HCT116 (cell line): ENCODE measurements at places on chromosomes 3 and 15.
A peak's percentile ranks its signal among the peaks of the same experiment; 100 is the strongest.

GRCh38 chr3:159922193-159922840 is 66.3 kb upstream of the IL12A start:
- DNase-seq, result no peak
- no peaks in the 10 kb centered on the region for H3K36me3 ChIP-seq
- H3K4me1 ChIP-seq, result peaks cover 14% of the 10 kb centered on the region
- no peaks in the 10 kb centered on the region for H3K27me3 ChIP-seq
- no peak overlapping the region for H3K27ac ChIP-seq

DNA sequence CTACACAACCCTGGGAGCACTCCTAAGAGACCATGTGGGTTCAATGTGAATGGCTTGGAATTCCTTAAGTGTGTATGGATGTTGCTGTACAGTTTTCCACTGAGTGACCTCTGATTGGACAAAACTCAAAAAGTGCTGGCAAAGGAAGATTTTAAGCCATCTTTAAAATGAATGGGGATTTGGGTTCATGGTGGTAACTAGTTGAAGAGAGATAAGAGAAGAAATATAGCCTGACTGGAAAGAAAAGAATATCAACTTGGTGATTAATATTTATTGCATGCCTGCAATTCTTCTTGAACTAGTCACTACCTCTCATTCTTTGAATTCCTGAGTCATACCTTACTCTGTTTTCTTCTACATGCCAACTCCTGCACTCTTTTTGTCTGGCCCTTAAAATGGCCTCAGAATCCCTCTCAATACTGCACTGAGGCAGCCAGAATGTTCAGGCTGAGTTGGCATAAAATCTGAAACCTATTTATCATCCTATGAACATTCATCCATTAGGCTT is 124.7 kb downstream of the RPL22L1 start:
- H3K36me3 ChIP-seq, result no peaks in the 10 kb centered on the region
- H3K27ac ChIP-seq, result no peak overlapping the region; the same call in 1 of the 2 replicates
- DNase-seq, result no peak
- H3K4me3 ChIP-seq, result no peak overlapping the region
- peaks cover 13% of the 10 kb centered on the region for H3K4me1 ChIP-seq

DNA sequence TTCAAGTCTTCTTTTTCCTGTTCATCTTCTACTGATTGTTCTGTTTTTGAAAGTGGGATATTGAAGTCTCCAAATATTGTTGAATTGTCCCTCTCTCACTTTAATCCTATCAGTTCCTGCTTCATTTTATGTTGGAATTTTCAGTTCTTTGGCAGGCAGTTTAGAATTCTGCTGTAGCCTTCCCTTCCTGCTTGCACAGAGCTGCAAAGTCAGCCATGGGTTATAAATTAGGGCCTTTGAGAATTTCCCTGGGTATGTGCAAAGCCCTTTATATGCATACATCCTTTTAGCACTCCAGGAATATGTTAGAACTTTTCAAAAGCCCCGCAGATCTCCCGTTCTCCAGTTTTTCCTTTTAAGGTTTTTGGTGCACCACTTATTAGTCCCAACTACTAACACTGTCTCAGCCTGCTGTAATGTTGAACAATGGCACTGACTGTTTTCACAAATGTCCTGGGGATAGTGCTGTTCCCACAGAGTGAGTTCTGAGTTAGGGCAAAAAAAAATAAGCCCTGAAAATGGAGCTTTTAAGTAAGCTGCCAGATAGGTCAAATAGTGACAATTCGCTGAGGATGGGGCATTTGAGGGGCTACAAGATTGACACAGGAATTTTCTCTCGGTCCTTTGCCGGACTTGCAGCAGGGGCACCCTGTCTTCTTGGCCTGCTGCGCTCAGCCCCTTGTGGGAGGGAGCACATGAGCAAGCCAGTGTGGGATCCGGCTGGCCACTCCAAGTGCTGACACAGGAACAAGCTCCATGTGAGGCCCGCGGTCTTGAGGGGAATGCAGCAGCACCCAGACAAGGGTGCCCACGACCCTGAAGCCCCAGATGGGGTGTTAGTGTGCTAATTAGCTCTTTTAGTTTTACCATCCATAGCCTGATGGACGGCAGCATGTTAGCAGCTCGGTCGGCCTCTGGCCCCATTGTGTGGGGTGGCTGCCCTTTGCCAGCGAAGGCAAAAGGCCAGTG is 96.0 kb downstream of the VPS8 start:
- no peak for DNase-seq
- H3K27me3 ChIP-seq, result no peaks in the 10 kb centered on the region
- H3K27ac ChIP-seq, result no peak overlapping the region
- H3K4me1 ChIP-seq, result no peaks in the 10 kb centered on the region

DNA sequence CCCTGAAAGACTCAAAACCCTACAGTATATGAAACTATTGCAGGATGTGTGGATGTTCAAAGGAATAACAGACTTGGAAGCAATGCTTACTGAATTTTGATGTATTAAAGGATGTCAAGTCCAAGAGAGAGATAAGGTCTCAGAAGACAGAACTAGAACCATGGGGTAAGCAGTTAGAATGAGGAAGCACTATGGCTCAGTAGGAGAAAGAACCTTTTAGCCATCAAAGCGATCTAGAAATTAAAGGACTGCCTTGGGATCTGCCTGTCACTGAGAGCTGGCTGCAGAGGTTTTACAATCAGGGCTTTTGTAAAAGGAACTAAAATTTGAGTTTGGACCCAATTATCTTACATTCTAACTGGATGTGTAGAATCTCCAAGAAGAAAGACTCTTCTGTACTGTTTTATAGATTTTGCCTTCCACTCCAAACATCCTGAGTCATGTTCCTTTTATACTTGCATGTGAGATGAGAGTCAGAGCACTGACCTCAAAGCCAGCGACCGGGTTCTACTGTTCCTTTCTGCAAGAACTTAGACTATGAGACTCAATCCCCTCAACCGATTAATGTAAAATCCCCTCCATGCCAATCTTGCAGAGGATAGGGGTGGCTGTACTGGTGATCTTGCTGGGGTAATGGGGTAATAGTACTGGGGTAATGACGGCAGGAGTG is 412.3 kb upstream of the TPRG1 start:
- H3K4me3 ChIP-seq, result no peak overlapping the region
- no peak overlapping the region for H3K27ac ChIP-seq
- H3K27me3 ChIP-seq, result no peaks in the 10 kb centered on the region
- DNase-seq, result no peak
- no peaks in the 10 kb centered on the region for H3K4me1 ChIP-seq

- H3K4me3 ChIP-seq, result no peak overlapping the region
- no peaks in the 10 kb centered on the region for H3K4me1 ChIP-seq
- no peaks in the 10 kb centered on the region for H3K36me3 ChIP-seq
- no peaks in the 10 kb centered on the region; the same call in 1 of the 2 replicates for H3K27me3 ChIP-seq
- DNase-seq, result peak; percentile 50
Observed at GRCh38 chr15:81939604-81940440, 106.0 kb downstream of the MEX3B start.

DNA sequence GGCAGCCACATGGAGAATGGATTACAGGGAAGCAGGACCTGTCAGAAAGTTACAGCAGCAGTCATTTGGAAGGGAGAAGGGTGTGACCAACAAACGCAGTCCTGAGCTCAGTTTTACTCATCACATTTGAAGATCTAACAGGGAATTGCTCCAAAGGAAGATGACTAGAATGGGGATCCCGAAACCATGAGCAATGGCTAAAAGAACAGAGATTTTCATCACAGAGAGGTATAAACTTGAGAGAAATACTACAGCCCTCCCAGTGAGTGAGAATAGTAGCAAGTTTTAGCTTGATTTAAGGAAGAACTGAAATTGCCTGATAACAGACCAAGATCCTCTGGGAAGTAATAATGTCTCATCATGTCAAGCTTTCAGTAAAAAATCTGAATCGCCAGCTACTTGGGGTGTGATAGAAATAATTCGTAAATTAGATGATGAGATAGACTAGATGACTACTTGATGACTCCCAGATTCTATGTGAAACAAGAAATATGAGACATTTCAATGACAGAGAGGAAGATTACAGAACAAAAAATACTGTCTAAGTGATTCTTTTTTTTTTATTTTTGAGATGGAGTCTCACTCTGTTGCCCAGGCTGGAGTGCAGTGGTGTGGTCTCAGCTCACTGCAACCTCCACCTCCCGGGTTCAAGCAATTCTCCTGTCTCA is 16.9 kb downstream of the CD47 start:
- no peaks in the 10 kb centered on the region for H3K4me1 ChIP-seq
- no peak overlapping the region for H3K27ac ChIP-seq
- H3K4me3 ChIP-seq, result no peak overlapping the region
- no peaks in the 10 kb centered on the region for H3K36me3 ChIP-seq

DNA sequence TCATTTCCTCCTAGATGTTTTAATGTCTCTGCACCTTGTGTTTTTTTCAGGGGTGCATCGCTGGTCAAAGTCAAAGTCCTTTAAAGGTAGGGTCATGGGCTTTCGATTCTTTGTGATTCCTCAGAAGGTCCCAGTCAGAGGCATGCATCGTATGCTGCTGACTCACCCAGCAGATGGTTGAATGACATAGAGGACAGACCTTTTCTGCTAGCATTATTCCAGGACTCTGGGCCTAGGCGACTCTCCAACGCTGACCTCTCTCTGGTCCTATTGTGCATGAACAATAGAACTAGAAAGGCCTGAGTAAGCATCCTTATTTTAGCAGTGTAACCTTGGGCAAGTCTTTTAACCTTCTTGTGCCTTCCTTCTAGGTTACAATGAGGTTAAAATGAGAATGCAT is 75.9 kb downstream of the DGKG start:
- no peaks in the 10 kb centered on the region for H3K27me3 ChIP-seq
- H3K27ac ChIP-seq, result no peak overlapping the region
- no peaks in the 10 kb centered on the region for H3K36me3 ChIP-seq
- no peak for DNase-seq
- no peak overlapping the region for H3K4me3 ChIP-seq
- no peaks in the 10 kb centered on the region for H3K4me1 ChIP-seq

GRCh38 chr3:23480329-23480714 is 277.2 kb downstream of the UBE2E2 start:
- no peak overlapping the region for H3K4me3 ChIP-seq
- H3K36me3 ChIP-seq, result no peaks in the 10 kb centered on the region
- no peaks in the 10 kb centered on the region for H3K4me1 ChIP-seq
- DNase-seq, result no peak

GRCh38 chr3:184656829-184657681 is 54.8 kb downstream of the MAGEF1 start:
- no peak overlapping the region for H3K4me3 ChIP-seq
- no peak overlapping the region for H3K27ac ChIP-seq
- no peaks in the 10 kb centered on the region for H3K27me3 ChIP-seq
- no peak for DNase-seq
- H3K4me1 ChIP-seq, result peaks cover 33% of the 10 kb centered on the region
